CD4-positive, alpha-beta T cell treated with Interleukin-6 at 100 ng/mL for 8 hours (primary cell): ENCODE measurements at places on chromosomes 13 and 19.
A peak's percentile ranks its signal among the peaks of the same experiment; 100 is the strongest.

GRCh38 chr19:28394725-28395124 lies 818.2 kb downstream of the UQCRFS1 start:
- DNase-seq = no peak

DNA sequence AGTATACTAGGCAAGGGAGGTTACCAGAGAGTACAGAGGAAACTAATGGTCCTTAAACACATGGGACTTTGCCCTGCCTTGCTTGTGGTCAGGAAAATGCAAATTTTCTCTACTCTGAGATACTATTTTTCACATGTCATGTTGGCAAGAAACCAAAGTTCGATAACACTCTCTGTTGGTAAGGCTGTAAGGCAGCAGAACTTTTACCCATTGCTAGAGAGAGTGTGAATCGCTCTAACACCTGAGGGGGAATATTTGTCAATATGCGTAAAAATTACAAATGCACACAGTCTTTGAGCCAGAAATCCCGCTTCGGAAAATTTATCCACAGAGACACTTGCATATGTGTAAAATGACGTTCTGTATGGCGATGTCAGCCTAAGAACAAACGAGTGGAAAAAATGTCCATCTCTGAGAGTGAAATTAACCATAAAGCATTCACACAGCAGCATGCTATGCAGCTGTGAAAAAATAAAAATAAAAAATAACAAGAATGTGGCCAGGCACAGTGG lies 9.5 kb upstream of the RFX1 start:
- DNase-seq = no peak

- DNase-seq = peak; percentile 58
Measured at GRCh38 chr19:45250832-45251451, at the start of gene MARK4. Gene MARK4, plus strand, starts transcription at chr19:45251271. Its CDS starts 318 bp downstream, at chr19:45251589.

DNA sequence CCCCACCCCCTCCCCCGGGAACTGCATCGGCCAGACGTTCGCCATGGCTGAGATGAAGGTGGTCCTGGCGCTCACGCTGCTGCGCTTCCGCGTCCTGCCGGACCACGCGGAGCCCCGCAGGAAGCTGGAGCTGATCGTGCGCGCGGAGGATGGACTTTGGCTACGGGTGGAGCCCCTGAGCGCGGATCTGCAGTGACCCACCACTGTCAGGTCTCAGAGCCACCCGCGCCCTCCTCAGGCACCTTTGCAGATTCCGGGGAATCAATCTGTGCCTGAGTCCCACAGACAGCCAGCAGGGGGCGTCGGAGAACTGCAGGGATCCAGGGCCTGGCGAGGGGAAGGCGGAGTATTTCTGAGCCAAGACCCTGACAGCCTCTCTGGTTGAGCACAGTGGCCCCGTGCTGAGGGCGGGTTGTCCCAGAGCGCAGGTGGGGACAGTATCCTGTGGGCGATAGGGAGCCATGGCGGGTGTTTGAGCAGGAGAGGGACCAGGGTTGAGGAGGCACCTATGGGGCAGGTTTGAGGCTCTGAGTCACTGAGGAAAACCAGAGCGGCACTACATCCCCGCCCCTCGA lies 30.4 kb upstream of the CYP4F8 start:
- DNase-seq = peak; percentile 72

DNA sequence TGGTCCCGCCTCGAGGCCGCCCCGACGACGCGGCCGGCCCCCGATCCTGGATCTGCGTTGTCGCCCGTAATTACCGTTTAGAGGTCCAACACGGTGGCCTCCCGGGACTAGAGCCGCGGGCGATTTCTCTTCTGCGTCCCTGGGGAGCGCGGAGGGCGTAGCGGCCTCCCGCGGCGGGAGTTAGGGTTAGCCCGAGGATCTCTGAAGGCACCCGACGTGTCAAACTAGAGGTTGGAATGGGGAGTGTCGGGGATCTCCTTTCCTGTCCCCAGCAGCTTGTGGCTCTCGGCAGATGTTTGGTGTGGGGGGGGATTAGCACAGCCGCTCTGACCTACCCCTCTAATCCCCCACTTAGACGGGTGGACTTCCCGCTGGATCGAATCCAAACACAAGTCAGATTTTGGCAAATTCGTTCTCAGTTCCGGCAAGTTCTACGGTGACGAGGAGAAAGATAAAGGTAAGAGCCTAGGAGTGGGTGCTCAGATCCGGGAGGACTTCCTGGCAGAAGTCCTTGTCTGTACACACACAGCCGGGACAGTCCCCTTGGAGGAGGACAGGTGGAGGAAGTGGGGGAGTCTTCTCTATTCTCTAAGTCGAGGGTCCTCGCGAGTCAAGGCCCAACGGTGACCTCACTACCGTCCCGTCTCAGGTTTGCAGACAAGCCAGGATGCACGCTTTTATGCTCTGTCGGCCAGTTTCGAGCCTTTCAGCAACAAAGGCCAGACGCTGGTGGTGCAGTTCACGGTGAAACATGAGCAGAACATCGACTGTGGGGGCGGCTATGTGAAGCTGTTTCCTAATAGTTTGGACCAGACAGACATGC lies 581 bp downstream of the CALR start:
- DNase-seq = peak; percentile 25

DNA sequence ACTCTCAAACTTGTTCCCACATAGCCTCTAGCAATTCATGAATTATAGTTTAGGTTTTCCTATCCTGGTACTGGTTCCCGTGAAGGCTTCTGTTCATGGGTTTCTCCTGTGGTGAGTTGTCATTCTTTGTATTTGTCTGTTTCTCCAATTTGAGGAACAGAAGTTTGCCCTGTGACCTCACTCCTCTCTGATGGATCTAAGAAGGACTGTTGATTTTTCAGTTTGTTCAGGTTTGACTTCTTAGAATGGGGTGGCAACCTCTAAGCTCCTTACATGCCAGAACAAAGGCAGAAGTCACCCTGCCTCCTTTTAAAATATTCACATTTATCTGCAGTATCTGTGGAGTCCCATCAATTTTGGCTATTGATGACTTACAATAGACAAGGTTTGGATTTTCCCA lies 354.0 kb downstream of the SPRY2 start:
- no peak for DNase-seq

- DNase-seq = no peak
Measured at GRCh38 chr13:42394711-42395085, 122.7 kb downstream of the AKAP11 start.

- DNase-seq = no peak
Measured at GRCh38 chr13:72850959-72851677, 69.2 kb downstream of the PIBF1 start.

- DNase-seq = no peak
Measured at GRCh38 chr19:6721773-6722172, 1.3 kb upstream of the C3 start.

GRCh38 chr19:47414469-47414868 lies 4.9 kb downstream of the MEIS3 start:
- no peak for DNase-seq
